Brain microvascular endothelial cell (primary cell): ENCODE measurements at places on chromosomes 4 and X.

DNA sequence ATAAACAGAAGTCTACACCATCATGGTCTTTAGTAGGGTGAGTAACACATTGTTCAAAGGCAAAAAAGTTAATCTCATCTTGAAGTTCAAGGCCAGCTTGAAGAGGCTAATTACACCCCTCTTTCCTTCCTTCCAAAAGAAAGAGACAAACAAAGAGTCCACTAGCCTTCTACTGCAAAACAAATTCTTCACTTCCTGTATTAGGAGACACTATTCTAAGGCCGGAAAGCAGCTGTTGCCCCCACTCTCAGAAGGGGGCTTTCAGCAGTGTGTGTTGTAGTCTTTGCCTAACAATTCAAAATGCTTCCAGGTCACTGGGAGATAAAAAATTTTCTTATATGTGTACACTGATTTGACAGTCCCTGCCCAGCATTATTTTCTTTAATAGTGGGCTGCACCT is 25.1 kb downstream of the RASGEF1B start:
- DNase-seq = no peak

GRCh38 chr4:3107271-3107670 is 32.8 kb downstream of the HTT start:
- no peak for DNase-seq

GRCh38 chr4:146842876-146843275 is 102.8 kb downstream of the TTC29 start:
- no peak for DNase-seq

GRCh38 chr4:82721819-82722423 is 76.7 kb downstream of the SCD5 start:
- no peak for DNase-seq

DNA sequence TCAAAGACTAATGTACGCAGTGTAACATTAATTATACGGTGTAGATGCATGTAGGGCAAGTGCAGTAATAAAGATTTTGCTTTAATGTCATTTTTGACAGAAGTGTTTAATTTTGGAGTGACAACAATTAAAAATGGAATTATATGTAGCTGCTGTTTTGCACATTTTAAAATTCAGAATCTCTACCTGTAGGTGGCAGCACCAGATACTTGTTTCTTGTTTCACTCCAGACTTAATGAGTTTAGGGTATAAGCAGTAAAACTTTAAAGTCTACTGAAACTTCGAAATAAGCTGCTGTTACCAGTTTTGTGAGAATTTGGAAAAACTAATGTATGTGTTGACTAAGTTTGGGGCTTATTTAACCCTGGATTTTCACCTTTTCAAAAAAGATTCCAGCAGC is 144.9 kb downstream of the POLA1 start:
- peak; percentile 39 for DNase-seq

- DNase-seq = peak; percentile 95
Observed at GRCh38 chr4:13980317-13981310, 353.1 kb upstream of the BOD1L1 start.
